ENCODE measurements at places on chromosomes 1 and 21.

GRCh38 chr21:24302400-24302799 lies 1304.9 kb downstream of the MRPL39 start:
- DNase-seq = no peak

DNA sequence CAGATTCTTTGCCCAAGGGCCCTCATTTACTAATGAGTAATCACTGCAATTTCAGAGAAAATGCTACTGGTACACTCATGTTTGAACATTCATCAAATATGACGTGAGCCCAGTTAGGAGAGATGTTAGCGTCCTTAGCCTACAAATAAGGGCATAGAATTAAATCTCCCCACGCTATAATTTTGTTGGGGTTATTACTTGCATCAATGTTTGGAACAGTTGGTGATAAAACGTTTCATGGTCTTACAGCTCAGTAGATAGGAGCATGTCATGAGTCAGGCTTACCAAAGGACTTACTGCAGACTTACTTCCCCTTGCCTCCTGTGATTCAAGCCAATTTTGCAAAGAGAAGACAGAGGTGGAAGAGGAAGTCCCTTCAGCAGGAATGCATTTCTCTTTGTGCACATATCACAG lies 304.0 kb downstream of the KIF26B start:
- DNase-seq = peak; percentile 17

DNA sequence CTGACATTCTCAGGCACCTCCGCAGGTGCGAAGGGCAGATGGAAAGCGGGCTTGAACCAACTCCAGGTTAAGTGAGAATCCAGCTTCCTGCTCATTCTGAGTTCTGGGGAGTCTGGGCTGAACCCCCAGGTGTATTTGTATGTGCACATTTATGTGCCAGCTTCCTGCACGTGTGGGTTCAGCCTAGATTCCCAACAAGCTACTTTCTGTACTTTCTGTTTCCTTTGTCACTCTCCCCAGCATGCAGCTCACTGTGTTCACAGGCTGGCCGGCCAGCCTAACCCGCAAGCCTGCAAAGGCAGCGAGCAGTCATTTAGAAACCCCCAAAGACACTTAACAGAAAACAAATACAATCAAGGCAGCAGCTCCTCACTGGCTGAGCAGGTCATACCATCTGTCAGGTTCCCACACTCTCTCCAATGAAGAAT lies 1.3 kb upstream of the IL19 start:
- DNase-seq = no peak

DNA sequence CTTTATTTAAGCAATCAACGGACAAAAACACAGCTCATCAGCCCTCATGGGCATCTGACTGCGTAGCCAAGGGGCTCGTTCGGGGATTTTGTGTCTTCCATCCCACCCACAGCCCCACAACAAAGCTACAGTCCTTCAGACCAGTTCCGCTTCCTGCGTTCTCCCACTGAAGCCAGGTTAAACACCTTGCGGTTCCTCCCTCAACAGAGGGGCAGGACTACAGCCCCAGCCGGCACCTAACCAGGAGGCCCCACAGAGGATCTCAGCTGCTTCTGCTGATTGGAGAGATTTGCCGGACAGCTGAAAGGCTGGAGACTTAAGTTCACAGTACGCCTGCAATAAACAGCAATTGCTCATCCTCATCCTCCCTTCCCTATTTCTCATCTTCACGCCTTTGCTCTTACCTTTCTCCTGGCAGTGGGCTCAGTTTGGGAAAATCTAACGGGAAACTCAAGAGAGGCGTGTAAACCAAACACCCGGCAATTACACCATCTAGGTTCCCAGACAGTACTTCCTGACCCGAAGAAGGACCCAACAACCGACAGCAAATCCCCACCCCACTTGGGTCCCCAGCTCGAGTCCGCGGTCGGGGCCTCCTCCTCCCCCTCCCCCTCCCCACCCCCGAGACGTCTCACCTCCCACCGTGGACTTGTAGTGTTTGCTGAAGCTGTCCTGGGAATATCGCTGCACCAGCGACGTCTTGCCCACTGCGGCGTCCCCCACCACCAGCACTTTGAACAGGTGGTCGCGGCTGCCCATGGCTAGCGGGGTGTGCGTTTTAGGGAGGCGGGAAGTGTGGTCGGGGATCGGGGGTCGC lies 876 bp downstream of the RAB29 start:
- no peak for DNase-seq

- DNase-seq = no peak
Observed at GRCh38 chr1:38076038-38076437, 29.4 kb upstream of the POU3F1 start.

- DNase-seq = no peak
Observed at GRCh38 chr21:44551340-44551961, at the start of gene KRTAP10-2. TSS of gene KRTAP10-2 (minus strand) at chr21:44551505. CDS start at chr21:44551458, 47 bp downstream.

DNA sequence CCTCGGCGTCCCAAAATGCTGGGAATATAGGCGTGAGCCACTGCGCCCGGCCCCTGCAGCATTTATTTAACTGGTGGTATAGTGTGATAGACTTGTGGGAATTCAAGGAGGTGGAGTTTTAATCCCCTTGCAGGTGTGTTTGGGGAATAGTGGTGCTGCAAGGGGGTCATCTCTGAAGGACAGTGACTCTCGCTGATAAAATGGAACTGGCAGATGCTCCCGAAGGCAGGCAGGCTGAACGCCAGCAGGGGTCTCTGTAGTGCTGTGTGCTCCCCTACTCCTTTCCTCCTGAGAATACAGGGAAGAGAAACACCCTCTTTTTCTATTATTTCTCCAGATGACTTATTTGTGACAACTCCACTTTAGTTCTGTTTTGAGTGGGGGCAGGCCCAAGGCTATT lies 4.0 kb downstream of the OSCP1 start:
- no peak for DNase-seq

GRCh38 chr1:203327684-203328457 lies 22.6 kb downstream of the BTG2 start:
- DNase-seq = peak; percentile 79

GRCh38 chr1:209748620-209749019 lies 7.2 kb upstream of the TRAF3IP3 start:
- no peak for DNase-seq

DNA sequence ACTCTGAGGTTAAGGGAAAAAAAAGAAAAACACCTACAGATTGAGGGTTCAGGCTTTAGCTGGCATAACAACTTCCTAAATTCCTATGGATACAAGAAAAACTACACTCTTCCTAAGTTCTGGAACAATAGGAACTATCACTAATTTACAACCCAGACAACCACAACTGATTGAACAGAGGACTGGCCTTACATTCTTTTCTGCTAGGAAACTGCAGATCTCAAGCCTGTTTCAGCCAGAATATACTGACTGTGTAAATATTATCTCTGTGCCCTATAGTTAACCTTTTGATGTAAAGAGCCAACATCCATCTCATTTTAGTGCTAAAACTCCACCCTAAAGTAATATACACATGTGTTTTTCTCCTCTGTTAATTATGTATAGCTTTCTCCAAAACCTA lies 1186.5 kb upstream of the TMPRSS15 start:
- no peak for DNase-seq

DNA sequence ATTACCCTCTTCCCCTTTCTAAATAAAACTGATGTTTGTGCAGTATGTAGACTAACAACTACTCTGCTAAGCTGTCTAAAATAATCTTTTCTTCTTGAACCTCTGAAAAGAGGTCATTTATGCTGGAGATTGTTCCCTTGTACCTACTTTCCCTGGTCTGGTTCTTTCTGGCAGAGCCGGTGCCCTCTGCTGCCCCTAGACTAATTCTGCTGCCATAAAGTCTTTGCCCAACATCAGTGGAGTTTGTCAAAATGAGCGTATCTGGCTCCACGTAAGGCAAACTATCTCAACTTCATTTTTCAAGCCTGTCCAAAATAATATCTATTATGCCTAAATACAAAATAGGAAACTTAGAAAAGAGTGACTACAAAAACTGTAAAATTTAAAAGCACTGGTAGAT lies 30.9 kb upstream of the ANGPTL7 start:
- no peak for DNase-seq

- no peak for DNase-seq
Observed at GRCh38 chr21:15141261-15141970, 76.6 kb upstream of the NRIP1 start.

GRCh38 chr1:76669131-76669530 lies 198.1 kb upstream of the ST6GALNAC5 start:
- no peak for DNase-seq

GRCh38 chr1:93845538-93846205 lies 33.3 kb downstream of the DNTTIP2 start:
- DNase-seq = no peak

DNA sequence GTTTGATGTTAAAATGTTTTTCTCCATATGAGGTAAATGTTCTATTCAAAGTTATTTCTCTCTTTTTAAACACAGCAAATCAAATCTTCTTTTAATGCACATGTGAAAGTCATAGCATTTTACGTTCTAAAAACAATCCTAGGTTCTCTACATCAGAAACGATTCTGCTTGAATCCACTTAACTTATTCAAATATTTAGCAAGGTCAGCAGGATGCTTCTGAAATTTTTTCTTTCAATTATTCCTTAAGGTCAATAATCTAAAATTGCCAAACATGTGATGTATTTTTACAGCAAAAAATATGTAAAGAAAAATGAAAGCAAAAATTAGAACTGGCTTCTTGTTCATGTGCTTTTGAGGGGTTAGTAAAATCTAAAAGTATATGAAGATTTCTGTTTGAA lies 106.7 kb downstream of the TM2D1 start:
- no peak for DNase-seq

GRCh38 chr1:153711026-153711425 lies 16.8 kb upstream of the INTS3 start:
- DNase-seq = no peak

GRCh38 chr1:27621051-27621920 lies 13.7 kb downstream of the FGR start:
- DNase-seq = no peak

DNA sequence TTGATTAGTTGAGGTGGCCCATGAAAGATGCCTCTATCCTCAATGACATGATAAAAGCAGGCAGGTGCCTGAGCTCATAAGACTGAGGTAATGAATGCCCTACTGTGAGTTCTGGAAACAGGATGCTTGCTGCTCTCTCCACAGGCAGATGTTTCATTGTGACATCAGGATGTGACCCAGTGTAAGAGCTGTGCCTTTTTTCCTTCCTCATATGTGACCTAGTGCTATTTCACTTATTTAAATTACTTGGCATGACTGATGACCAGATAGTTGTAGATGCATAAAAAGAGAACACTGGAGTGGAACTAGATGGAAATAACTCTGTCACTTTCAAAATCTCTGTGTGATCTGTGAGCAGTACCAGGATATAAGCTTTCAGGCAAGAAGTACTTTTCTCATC lies 31.9 kb downstream of the KIF14 start:
- no peak for DNase-seq
